ENCODE measurements at places on chromosomes 11 and 22. TPM values are rescaled to one million over a fixed set of nuclear protein-coding genes. Genes with fewer than 3 reads are reported as not detected.

The OR4C11 gene
- not detected for total RNA-seq

The INSC gene
- 0.62 TPM for total RNA-seq

The ART1 gene
- total RNA-seq: not detected

The INPP5J gene
- total RNA-seq: 0.49 TPM

The LIPT2 gene
- 8.9 TPM for total RNA-seq

The KCNK4 gene
- 0.10 TPM for total RNA-seq

The LDHAL6A gene
- not detected for total RNA-seq

DNA sequence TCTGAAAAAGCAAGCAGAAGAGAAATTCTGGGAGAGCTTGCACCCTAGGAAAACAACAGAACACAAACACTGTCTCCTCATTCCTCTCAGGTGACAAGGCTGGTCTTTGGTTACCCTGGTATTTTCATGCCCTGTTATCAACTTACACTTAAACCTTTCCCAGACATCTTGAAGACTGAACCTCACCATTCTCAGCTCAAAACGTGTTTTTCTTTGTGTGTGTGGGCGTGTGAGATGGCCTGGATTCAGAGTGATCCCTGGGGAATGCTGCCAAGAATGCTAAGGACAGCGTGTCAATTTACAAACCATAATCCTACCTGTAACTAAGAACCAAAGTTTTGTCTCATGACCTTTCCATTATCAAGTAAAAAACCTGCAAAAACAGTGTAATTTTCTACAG is 33.3 kb downstream of the ELF5 start:
- DNase-seq: peak; percentile 50

- peak; percentile 91 for DNase-seq
Measured at GRCh38 chr11:130738611-130739010, 177.7 kb downstream of the SNX19 start.

DNA sequence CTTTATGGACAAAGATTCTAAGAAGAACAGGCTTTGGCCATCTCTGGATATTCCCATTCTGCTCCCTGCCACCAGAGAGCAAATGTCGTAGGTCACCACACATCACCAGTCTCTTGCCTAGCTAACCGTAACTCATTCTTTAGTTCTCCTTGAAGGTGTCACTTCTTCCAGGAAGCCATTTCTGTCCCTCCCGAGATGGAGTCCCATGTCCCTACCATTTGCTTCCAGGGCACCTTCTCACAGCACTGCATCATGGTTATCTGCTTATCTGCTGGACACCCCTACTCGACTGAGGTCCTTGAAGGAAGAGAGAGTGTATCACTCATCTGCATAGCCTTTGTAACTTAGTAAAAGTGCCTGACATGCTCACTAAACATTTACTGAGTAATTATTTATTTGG is 47.6 kb downstream of the FAM83F start:
- DNase-seq: no peak

GRCh38 chr22:22154040-22154439 is 90.5 kb upstream of the VPREB1 start:
- no peak for DNase-seq

- DNase-seq: no peak
Measured at GRCh38 chr11:71499125-71499524, 27.9 kb upstream of the KRTAP5-7 start.

DNA sequence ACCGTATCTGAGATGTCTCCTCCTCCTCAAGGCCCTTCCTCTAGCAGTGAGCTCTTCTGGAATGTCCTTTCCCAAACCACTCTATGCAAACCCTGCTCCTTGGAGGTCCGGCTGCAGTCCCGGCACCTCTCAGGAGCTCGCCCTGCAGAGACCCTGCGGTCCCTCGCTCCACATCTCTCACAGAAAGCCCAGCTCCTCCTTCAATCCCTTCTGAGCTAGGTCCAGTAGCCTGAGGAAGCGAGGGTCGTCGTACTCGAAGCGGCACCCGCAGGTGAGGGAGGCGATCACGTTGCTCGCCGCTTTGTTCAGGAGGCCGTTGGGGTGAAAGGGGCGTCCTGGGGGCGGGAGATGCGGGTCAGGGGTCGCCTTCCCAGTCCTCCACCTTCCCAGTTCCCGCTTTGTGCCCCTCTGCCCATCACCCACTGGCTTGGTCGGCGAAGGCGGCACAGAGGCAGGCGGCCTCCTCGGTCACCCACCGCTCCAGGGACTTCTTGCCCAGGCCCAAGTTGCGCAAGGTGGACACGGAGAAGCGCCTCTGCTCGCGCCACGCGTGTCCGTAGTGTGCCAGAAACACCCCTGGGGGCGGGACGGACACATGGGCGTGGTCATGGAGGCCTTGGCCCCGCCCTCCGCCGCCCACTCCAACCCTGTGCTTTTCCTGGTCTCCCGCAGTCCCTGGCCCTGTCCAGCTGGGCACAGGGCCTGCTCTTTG is 21.5 kb upstream of the CYP2D6 start:
- no peak for DNase-seq

DNA sequence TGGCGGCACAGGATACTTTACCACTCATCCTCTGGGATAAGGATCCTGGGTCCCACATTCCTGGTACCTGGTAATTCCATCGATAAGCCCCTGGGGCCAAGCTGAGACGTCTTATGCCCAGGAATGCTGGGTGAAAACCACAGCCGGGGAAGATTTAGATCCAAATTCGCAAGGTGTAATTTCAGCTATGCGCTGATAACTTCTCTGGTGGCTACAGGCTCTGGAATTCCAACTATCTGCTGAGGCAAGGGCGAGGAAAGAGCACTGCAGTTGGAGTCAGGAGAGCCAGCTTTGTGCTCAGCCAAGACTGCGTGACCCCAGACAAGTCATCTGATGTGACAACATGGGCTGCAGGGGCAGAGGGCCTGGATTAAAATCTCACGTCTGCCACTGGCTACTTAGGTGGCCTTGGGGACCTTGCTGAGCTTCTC is 9.9 kb upstream of the MYEOV start:
- no peak for DNase-seq

GRCh38 chr11:46306296-46306853 is 28.9 kb downstream of the CREB3L1 start:
- DNase-seq: peak; percentile 84

DNA sequence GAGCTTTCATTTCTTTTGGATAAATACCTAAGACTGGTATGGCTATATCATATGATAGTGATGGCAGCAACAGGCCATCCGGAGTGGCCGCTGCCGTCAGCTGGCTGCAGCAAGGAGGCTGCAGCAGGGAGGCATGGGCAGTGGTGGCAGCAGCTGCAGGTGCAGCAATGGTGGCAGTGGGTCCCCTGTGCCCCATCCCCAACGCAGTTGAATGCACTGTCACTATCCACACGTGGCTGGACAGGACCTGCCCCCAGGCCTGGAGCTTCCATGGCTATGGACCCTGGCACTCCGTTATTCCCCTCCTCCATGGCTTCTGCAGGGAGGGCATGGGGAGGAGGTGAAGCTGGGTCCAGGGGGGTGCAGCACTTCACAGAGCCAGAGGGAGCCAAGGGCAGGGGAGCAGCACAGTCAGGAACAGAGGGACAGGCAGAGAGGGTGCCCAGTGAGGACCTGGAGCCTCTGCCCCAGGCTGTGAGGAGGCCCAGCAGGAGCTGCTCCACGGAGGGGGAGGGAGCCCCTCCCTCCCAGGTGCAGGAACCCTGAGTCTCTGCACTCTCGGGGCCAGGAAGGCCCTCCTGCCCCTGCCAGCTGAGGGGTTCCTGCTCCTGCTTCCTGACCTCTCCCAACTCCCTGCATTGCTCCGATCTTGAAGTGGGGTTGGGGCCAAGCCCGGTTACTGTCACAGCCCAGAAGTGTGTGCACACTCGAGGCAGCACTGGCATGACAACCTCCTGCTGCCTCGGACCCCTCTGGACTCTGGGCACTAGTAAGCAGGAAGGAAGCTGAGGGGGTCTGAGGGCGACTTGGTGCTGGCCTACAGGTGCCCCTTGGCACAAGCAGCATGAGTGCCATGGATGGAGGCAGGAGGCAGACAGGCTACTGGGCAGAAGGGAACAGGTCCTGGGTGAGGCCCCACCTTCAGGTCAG is 466.3 kb downstream of the GUCY1A2 start:
- DNase-seq: no peak

DNA sequence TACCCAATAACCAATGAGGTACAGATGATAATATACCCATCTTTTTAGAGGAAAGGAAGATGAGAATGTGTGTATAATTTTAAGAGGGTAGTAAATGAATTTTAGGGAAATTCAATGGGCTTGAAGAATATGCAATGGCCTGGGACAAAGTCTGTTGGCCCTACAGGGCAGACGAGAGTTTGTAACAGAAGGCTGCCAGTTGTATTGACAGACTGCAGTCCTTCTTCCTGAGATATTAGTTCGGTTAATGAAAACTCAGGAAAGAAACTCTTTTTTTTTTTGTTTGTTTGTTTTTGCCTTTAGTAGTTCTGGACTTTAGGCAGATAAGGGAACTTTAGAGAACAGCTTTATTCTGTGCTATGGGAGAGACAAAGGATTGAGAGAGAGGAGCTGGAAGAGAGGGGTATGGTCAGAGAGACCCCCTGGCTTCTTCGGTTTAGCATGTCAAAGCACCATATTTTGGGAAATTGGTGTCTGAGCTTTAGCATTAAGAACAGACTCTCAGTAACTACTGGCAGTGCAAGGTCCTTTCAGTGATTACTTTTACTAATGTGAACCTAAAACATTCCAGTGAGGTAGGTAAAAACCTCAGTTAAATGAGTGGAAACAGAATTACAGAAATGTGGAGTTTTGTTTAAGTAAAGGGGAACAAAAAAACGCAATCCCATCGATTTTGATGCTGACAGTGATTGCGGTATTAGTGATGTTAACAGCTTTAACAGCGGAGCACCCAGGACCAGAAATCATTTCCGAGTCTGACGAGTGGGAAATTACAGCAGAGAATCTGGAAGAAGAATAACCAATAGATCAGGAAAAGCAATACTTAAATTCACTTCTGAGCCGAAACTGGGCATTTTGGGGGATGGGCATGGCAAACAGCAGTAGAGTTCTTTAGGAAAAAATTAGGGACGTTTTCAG is 644 bp upstream of the NAALAD2 start:
- no peak for DNase-seq

GRCh38 chr11:74839446-74839845 is 90.8 kb downstream of the RNF169 start:
- DNase-seq: no peak

GRCh38 chr11:114216796-114217180 is 79.4 kb upstream of the NNMT start:
- DNase-seq: no peak

DNA sequence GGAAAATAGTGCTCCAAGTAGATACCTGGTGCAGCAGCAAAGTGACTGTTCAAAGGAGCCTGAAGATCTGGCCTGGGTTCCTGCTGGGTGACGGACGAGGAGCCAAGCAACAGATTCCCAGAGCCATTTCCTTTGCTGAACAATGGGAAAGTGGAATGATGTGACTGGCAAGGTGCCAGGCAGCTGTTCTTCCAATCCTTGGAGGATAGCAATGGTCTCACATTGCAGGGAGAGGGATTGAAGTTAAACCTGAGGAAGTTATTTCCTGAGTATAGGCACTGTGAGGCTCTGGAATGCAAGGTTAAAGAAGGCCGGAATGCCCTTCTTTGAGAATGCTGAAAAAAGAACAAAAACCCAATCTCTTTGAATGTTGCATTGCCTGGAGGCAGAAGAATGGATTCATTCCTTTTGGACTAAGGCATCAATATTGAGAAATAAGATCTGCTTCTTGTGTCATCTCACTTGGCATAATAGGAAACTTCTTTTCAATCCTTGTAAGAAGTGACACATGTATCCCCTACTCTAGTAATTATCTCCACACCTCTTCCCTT is 223.8 kb downstream of the BLID start:
- peak; percentile 84 for DNase-seq

DNA sequence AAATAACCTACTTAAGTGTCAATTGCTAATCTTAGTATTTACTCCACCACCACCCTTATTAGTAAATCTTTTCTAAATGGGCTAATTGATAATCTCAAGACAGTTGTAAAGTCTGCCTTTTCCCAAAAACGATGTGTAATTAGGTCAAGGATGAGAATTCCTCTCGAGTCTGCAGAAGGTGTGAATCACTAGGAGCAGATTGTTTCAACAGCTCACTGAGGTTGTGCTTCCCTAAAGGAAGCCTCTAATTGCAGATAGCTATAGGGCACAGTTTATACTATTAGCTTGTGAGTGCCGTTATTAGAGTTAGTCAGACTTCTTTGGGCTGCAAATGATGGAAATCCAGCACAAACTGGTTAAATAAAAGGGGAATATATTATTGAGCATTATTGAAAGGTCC is 84.9 kb downstream of the C11orf91 start:
- no peak for DNase-seq

GRCh38 chr11:72292106-72292785 is 48.3 kb upstream of the PHOX2A start:
- no peak for DNase-seq

GRCh38 chr11:33770236-33770635 is 4.1 kb downstream of the FBXO3 start:
- DNase-seq: no peak

- peak; percentile 74 for DNase-seq
Measured at GRCh38 chr11:72471005-72471898, 36.9 kb upstream of the CLPB start.

GRCh38 chr22:36470162-36470993 is 11.1 kb downstream of the TXN2 start:
- DNase-seq: peak; percentile 83

DNA sequence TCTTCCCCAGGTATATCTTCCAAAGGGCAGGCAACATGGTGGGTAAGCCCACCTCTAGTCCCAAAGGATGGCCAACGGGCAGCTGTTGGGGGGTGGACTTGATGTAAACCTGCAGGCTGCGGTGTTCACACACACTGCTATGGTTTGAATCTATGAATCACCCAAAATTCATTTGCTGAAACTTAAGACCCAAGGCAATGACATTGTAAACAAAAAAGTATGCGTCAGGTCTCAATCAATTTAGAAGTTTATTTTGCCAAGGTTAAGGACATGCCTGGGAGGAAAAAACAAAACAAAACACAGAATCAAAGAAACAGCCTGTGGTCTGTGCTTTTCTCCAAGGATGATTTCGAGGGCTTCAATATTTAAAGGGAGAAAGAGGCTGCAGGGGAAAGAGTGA is 18.3 kb downstream of the RCN1 start:
- peak; percentile 95 for DNase-seq

- DNase-seq: peak; percentile 53
Measured at GRCh38 chr11:10205928-10206327, 88.1 kb downstream of the SBF2 start.

- no peak for DNase-seq
Measured at GRCh38 chr11:94494126-94494680, 419 bp downstream of the ANKRD49 start.
